Right hindlimb (tissue), 1 donor: ENCODE measurements at places on chromosomes 2 and 18.

- DNase-seq: peak; percentile 38
Measured at GRCh38 chr2:127024769-127025358, 82.1 kb downstream of the BIN1 start.

- DNase-seq: no peak
Measured at GRCh38 chr2:98121149-98121548, 34.2 kb downstream of the VWA3B start.

DNA sequence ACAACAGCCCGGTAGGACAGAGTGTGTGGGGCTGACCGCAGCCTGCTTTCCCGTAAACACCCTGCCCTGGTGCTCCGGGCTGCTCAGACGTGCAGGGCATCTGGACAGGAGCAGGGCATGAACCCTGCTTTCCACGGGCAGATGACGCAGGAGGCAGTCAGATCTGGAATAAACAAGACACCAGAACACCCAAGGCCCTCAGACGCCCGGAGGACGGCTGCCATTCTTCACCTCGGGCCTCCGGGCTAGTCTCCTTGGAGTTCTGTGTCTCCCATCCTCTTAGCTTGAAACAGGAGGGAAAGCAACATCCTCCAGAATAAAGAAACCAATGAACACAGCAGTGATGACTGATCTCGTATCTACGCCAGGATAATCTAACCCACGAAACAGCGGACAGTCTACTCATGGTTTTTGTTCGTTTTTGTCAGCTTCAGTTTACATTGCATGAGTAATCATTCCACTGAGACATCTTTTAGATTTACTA, 7.3 kb downstream of the PXDN start:
- no peak for DNase-seq

- no peak for DNase-seq
Measured at GRCh38 chr18:58060254-58060653, 16.2 kb downstream of the NEDD4L start.

DNA sequence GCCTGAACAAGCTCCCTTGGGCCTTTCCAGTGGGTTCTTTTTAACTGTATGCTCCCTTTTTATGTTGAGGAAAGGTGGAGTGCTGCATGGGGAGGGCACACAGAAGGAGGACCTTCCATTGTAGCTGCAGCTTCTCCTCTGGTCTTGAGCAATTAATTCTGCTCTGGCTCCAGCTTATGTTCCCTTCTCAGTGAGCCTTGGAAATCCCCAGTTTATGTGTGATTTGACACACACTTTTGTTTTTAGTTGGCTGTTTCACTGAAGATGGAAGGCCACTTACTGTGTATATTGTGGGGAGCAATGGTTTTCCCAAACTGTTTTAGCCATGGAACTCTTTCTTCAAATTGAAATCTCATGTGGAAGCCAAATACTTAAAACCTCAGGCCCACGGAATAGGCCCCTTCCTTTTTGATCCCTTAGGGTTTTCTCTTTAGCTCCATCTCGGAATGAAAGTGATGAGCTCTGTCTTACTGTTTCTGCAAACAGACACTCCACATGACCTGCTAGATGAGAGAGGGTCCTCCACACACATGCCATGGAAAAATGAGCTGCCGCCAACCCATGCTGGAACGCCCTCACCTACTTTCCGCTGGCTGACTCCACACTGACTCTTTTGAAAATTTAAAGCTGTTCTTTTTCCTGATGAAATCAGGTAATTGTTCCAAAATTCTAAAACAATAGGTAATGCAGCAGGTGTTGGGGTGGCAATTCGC, 280.9 kb upstream of the SIX2 start:
- DNase-seq: peak; percentile 43

- no peak for DNase-seq
Measured at GRCh38 chr2:79112269-79112668, 8.0 kb upstream of the REG1A start.

GRCh38 chr18:21820033-21820810, 79.6 kb downstream of the MIB1 start:
- no peak for DNase-seq

- DNase-seq: no peak
Measured at GRCh38 chr18:58928386-58928785, 63.7 kb downstream of the ZNF532 start.

DNA sequence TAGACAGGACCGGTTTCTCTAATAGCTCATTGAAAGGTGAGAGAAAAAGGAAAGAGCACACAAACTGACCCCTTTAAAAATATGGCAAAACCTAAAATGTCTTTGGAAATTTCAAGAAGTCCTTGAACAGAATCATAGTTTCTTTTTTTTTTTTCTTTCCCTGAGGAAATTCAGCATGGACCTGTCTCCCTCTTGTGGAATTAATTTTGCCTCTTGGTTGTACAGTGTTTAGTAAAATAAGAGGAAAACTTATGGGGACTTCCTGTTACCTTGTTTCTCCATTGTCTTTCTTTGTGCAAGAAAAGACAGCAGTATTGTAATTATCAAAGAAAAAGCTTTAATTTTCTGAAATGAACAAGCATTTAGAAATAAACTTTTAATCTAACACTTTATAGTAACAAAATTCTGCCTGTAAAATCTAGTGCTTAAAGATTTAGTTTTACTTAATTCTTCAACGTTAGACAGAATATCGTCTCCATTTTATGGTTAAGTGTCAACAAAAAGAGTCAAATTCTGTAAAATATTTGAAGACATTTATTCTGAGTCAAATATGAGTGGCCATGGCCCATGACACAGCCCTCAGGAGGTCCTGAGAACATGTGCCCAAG, 176.3 kb upstream of the NABP1 start:
- DNase-seq: no peak

DNA sequence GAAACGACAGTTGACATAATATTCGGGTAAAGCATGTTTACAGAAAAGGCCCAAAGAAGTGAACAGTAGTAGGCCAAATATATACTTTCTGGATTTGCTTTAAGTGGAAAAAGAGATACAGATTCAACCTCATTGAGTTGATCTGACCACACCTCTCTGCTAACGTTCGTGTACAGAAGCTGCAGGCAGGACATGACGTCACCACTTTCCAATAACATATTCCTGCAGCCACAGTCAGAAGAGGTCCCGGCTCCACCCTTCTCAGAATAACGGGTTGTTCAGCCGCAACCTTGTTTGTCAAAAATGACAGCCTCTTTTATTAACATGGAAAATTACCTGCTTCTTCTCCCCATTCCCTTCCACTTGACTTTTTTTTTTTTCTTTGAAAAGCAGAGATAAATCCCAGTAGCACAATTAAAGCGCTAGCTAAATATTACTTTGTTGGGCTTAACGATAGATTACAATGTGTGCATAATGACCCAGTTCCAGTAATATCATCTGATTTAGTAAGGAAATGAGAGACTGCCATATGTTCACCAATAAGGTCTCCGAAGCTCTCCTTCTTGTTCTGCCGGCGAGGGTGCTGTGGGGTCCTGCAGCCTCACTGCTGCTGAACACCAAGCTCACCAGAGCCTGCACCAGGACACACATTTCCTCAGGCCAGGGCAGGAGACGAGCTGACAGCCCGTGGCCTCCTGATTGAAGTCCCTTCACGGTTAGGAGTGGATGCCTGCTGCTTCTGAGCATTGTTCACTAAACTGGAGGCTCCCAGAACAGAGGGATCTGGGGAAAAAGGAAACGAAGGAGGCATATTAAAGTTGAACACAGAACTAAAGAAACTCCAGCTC, 451.0 kb upstream of the SALL3 start:
- DNase-seq: no peak

GRCh38 chr18:59813942-59814341, 85.9 kb upstream of the PMAIP1 start:
- no peak for DNase-seq

DNA sequence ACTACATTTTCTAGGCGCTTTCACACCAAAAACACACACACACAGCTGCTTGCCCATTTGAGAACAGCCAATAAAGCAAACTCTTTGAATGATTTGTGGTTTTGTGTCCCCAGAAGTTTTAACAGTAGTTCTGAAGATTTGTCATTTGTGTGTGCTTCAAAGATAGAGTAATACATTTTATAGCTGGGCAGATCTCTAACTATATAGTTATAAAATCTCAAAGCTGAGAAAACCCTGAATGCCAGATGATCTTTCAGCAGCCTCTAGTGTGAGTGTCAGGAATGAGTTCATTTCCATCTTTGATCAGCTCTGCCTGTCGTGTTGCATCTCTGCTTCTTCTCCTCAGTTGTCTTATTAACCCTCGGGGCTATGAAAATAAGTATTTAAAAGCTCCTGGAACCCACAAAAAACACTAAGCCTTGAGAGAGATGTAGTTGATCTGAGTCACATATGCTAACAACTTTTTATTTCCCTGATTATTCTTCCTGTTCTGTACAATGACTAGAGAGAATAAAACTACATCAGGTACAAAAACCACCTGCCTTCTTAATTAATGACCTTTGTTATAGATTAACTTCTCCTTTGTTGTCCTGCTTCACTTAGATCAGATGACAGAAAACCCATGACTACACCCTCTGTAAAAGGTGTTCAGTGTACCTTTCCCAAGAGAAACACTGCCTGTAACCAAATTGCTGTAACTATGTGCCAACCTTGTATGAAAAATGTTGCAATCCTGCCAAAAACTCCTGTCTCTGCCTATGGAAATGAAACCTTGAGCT, 30.0 kb upstream of the SLC3A1 start:
- DNase-seq: no peak

DNA sequence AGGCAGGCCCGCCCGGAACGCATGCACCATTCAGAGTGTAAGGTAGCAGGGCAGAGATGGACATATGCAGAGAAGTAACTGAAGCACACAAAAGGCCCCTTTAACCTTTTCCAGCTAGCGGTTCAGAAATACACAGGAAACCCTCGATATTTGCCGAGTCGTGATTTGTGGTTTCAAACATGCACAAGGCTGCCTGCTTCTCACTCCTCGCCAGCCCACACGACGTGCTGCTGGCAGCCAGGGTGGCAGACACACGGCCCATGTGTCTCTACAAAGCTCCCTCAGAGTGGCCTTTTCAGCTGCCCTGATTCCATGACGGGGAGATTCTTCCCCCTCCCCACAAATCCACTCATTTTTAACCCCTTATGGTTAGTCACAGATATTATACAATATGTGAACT, 23.6 kb downstream of the ZBTB7C start:
- DNase-seq: peak; percentile 47

- DNase-seq: no peak
Measured at GRCh38 chr2:17627434-17627833, 86.9 kb downstream of the VSNL1 start.

DNA sequence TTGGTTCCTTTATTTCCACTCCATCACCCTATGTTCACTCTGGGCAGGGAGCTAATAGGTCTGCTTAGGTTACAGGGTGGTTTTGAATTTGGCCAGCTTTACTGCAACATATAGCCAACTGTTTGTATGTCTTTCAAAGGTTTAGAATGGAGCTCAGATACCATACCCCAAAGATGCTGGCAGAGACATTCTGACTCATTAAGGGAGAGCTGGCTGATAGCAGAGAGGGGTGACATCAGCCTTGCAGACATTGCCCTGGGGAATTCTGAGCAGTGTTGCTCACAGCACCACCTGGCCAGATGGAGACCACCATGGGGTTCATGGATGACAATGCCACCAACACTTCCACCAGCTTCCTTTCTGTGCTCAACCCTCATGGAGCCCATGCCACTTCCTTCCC, 2.1 kb downstream of the PROKR1 start:
- DNase-seq: no peak

- no peak for DNase-seq
Measured at GRCh38 chr2:35973132-35973736, 382.3 kb upstream of the CRIM1 start.

- DNase-seq: no peak
Measured at GRCh38 chr2:200216310-200216709, 90.2 kb upstream of the SPATS2L start.

DNA sequence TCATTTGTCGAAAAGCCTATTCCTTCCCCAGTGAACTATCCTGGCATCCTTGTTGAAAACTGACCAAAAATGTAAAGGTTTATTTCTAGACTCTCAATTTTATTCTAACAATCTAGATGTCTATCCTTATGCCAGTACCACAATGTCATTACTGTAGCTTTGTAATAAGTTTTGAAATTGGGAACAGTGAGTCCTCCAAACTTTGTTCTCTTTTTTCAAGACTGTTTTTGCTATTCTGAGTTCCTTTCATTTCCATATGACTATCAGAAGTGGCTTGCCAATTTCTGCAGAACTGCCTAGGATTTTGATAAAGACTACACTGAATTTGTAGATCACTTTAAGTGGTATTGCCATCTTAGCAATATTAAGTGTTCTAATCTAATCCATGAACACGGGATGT, 9.7 kb downstream of the STARD7 start:
- no peak for DNase-seq

- no peak for DNase-seq
Measured at GRCh38 chr2:9300214-9300613, 93.6 kb downstream of the ASAP2 start.

GRCh38 chr2:1887106-1887505, 142.8 kb upstream of the PXDN start:
- no peak for DNase-seq

- no peak for DNase-seq
Measured at GRCh38 chr2:36409935-36410334, 54.4 kb downstream of the CRIM1 start.

DNA sequence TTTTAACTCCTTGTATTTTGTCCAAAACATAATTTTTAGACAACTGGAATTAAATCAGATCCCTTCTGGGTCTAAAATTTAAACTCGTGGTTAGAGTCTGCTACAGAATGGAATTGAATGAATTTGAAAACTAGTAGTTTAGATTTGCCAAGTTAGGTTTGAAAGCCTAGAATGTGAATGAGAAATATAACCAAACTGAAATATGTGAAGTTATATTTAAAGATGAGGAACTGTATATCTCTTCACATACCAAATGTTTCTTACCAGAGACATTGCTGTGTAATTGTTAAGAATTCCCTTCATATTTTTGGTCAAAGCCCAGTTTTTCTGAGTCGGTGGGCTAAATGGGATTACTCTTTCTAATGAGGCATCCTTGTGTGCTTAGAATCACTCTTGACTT, 74.2 kb downstream of the LPIN1 start:
- DNase-seq: no peak

DNA sequence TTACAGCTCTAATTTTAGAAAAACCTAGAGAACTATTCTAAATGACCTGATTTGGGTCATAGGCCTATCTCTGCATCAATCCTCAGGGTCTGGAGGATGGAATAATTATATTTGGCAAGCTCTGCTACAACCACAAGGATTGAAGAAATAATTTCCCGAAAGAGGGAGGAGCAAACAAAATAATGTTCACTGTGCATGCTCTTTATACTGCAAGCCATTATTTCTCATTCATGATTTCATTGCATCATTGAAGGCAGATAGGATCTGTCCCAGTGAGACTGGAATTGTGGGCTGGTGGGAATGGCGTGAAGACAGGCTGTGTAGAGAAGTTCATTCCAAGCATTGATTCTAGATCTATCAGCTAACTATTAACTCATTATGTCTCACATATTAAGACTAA, 12.7 kb upstream of the MAPRE2 start:
- no peak for DNase-seq

- DNase-seq: no peak
Measured at GRCh38 chr2:232951891-232952290, 61.2 kb downstream of the NGEF start.

- no peak for DNase-seq
Measured at GRCh38 chr2:96762529-96763311, 2.0 kb downstream of the CNNM4 start.
